HFF-Myc (cell line): ENCODE measurements at places on chromosomes 7 and 10.

DNA sequence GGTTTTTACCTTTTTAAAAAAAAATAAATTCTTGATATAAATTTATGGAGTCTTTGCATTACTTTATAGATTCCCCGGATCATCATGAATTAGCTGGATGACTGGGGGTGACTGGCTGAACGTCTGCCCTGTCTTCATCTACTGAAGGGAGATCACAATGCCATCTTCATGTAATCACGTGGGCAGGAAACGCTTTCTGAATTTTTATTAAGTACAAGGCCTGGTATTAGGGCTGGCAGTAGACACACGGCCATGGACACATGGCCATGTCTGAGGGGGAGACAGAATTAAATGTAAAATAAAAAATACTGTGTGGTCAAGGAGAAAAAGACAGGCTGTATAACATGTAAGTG lies 111.2 kb downstream of the VIPR2 start:
- DNase-seq: no peak

GRCh38 chr7:875051-875450 lies 1.3 kb upstream of the GET4 start:
- DNase-seq: no peak

- no peak for DNase-seq
Observed at GRCh38 chr10:43260911-43261577, 5.8 kb downstream of the RASGEF1A start.

GRCh38 chr7:23471106-23471859 lies 992 bp upstream of the IGF2BP3 start:
- DNase-seq: no peak

DNA sequence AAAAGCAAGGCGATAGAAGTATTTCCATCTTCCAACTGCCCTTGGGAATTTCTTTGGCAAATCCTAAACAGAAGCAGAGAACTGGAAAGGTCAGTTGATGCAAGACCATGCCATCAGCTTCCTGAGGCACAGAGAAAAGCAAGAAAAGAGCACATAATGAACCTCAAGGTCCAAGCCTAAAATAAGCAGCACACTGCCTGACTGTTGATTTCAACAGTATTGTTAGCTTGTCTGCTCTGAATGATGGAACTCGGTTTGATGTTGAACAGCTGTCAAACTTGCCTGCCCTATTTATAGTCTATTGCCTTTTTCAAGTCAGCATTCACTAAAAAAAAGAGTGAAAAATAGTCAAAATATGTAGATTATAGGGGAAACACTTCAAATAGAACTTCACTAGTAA lies 1192.0 kb upstream of the PHF14 start:
- DNase-seq: no peak

GRCh38 chr10:132453470-132453861 lies 56.5 kb downstream of the PWWP2B start:
- DNase-seq: no peak

GRCh38 chr7:44282601-44283171 lies 42.7 kb downstream of the CAMK2B start:
- no peak for DNase-seq
